Esophagus squamous epithelium (tissue), 5 donors: ENCODE measurements at places on chromosomes 13 and 19.

DNA sequence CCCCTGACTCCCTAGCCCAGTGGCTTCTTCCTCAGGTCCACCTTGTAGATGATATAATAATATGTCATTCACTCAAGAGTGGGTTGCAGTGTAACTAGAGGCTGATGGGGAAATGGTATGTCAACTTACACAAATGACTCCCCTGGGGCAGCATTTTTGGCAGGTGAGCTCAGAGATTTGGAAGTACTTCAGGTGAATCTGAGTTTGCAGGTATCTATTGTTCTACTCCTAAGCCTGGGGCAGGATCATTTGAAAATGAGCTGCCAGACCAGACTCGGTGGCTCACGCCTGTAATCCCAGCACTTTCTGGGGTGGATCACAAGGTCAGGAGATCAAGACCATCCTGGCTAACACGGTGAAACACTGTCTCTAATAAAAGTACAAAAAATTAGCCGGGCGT, 11.6 kb upstream of the CNMD start:
- no peak for DNase-seq

DNA sequence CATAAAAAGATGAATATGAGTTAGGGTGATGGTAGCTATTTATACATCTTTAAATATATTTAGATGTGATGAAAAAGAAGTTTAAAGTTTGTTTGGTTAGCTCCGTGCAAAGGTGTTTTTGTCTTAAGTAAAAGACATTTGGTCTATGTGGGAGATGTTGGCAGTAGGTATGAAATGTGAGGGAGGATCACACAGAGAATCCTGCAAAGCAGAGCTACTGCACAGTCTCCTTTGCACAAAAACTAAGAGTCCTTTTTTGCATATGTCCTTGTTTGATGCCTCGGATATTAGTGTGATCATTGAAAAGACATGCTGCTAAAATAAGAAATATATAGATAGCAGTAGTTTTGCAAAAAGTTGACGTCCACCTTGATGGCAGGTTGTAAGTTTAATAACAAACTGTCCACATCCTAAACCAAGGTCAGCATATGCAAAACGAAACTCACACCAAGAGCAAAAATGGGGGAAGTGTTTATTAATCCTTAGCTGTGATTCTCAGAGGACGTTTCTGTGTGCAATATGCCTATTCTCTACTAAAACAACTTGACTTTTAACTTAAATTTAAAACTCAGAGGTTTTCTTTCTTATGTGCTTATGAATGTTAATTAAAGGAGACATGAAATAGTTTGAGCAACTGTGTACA, 870.1 kb downstream of the PCDH9 start:
- DNase-seq, result no peak

DNA sequence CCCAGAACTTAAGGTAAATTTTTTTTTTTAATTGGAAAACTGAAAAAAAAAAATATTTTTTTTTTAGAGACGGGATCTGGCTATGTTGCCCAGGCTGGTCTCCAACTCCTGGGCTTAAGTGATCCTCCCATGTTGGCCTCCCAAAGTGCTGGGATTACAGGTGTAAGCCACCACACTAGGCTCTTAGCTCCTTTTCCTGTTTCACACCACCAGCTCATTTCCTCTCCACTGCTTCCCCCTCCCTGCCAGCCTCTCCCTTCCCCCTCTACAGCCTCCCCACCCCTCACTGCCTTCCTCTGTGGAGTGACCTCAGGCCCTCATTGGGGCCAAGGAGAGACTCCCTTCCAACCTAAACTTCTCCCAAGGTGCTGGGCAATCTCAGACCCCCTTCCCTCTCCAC, 4.2 kb upstream of the GIPR start:
- no peak for DNase-seq

GRCh38 chr13:71861769-71862458, 5.1 kb downstream of the DACH1 start:
- no peak for DNase-seq

DNA sequence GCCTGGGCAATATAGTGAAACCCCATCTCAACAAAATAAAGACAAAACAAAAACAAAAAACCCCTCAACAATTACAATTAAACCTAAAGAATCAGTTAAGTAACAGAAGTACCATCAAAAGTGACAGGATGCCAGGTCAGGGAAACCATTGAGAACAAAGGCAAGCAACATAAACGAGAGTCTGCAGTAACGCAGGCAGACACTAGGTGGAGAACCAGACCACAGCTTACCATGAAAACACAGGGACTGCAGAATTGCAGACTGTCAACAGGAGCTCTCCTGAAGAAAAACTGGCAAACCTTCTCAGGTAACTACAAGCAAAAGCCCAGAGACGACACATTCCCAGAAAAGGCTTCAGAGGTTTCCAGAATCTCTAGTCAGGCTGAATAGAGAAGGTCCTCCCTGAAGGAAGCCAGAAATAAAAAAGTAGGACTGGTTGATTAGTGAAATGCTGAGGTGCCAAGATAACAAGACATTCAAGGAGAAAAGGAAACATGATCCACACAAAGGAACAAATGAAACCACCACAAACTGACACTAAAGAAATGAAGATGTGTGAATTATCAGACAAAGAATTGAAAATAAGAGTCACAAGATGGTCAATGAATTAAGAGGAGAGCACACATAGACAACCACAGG, 2.2 kb upstream of the ZNF665 start:
- no peak for DNase-seq
